ENCODE measurements at places on chromosomes 2 and 18.

DNA sequence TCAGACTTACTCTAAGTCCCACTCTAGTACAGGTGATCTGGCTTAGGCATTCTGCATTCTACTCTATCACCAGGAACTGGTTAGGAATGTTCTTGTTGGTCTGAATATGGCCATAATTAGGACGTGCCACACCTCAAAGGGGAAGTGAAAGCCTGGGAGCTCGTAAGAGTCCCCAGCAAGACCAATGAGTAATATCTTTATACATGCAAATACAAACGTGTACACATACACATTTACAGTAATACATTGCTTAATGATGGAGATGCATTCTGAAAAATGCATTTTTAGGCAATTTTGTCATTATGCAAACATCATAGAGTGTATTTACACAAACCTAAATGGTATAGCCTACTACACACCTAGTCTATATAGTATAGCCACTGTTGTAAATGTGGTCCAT is 19.5 kb upstream of the ERCC3 start:
- DNase-seq: no peak

DNA sequence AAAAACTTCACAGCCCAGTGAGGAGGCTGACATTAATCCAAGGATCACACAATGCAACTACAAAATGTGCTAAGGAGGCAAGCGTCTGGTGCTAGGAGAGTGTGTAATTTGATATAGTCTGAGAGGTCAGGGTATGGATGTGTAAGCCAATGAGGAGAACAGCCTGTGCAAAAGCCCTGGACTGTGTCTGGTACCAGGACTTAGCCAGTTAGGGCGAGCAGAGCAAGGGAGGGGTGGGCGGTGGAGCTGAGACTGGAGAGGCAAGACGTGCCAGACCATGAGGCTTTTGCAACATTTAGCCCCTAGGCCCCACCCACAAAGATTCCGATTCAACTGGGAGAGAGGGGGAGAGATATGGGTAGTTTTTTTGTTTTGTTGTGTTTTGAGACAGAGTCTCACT is 33.5 kb upstream of the SPRED2 start:
- DNase-seq: no peak

DNA sequence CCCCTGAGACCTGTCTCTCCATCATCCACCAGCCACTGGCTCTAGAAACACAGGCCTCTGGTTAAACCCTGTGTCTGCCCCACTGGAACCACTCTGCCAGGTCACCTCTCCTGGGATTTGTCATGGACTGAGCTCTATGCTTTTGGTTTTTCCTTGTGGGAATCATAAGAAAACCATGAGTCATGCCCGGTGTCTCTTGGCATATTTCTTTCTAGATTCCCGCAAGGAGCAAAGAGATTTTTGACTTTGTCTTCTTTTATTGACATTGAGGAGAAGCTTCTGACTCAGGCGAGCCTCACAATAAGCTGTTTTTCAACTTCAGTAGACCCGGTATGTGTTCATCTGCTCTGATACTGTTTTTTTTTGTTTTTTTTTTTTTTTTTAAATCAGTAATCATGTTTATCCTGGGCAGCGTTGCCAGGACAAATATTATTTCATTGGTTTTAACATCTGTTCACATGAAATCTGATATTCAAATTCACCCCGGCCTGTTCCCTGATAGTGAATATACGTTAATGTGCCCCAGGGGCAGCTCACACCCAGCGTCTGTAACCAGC is 207.1 kb downstream of the ACKR3 start:
- DNase-seq: no peak

DNA sequence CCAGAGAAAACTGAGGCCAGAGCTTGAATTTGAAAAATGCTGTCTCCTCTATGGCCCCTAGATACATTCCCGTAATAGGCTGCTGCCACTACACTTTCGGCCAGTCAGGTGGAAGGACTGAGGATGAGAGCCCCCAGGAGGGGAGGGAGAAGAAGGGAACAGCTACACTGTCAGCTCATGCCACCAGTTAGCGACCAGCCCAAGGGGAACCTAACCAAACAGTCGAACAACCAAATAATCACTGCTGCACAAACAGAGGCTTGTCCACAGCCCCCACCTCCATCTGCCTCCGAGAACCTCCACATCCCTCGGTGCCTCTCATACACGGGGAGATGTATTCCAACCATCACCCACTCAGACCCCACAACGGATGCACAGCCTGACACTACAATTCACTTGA is 7.3 kb downstream of the ZNF516 start:
- no peak for DNase-seq

Measured in CD4-positive, alpha-beta T cell (primary cell).